Smooth muscle cell of trachea (primary cell): ENCODE measurements at places on chromosomes 3 and 15. TPM values are rescaled to one million over a fixed set of nuclear protein-coding genes. Genes with fewer than 3 reads are reported as not detected.

The ZNF501 gene
- total RNA-seq, result 6.3 and 7.6 TPM in 2 replicates

The XIRP1 gene
- under 0.01 TPM in 1 of 2 replicates, not detected in the other for total RNA-seq

The CPLX3 gene
- not detected in 2 replicates for total RNA-seq

The SLC22A13 gene
- 0.73 and 1.2 TPM in 2 replicates for total RNA-seq

The FNDC3B gene
- 83.2 and 85.7 TPM in 2 replicates for total RNA-seq

The SPINT1 gene
- 0.15 and 0.17 TPM in 2 replicates for total RNA-seq
